ENCODE measurements at places on chromosomes 16 and 17.

DNA sequence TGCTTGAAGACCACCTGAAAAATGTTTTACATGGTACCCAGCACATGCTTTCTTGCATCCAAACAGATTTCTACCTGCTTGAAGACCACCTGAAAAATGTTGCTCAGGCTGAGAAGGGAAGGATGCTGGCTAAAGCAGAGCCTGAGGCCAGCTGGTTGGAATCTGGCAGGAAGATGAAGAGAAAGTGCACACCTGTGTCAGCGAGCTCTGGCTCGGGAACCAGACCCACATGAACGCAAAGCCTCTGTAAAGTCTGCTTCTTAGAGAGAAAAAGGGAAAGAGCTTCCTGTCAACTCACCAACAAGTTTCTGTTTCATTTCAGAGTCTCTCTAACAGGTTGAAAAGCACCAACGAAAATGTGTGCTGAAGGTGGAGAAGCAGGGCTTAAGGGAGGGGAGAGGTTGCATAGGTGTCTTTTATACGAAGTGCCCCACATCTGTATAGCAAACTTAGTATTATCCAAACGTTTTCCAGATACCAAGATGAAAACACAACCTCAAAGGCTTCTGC lies 226.0 kb downstream of the TOX3 start:
- DNase-seq: no peak

DNA sequence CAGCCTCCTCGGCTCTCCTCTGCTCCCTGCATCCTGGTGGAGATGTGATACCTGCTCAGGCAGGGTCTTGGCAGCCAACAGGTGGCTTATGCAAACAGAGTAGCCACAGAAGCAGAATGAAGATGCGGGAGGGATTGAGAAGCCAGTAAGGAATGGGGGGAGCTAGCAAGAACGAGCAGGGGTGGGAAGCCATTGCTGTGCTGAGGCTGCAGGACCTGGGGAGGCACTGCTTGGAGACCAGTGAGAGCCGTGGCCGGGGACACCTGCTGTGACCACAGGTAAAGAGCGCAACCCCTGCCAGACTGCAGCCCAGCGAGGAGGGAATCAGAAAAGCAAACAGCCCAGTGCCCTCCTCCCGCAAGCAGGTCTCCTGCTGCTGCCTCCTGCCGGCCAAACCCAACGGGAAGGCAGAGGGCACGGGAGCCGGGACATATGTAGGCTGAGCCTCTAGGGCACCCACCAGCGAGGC lies 14.7 kb downstream of the AIPL1 start:
- peak; percentile 41 for DNase-seq

DNA sequence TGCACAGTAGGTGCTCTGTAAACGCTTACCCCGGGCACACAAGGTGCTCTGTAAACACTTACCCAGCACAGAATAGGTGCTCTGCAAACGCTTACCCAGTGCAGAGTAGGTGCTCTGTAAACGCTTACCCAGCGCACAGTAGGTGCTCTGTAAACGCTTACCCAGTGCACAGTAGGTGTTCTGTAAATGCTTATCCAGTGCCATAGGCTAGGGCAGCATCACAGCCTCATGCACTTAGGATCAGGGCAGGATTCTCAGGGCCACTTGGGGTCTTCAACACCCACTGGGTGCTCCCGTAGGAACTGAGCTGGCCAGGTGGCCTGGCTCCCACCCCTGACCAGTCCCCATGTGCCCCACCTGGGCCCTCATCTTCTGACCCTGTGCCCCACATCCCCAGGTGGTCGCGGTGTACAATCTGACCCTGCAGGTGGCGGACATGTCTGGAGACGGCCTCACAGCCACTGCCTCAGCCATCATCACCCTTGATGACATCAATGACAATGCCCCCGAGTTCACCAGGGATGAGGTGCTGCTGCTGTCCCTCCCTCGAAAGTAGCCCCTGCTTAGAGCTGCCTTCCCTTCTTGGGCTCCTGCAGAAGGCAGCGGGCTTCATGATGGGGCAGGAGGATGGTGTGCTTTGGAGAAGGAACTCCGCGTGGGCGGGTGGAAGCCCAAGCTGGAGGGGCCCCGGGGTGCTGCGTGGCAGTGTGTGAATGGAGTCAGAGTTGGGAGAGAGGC lies 13.1 kb downstream of the SLC22A31 start:
- peak; percentile 39 for DNase-seq

GRCh38 chr17:80970762-80971703 lies 20.6 kb upstream of the CHMP6 start:
- DNase-seq: no peak

- no peak for DNase-seq
Measured at GRCh38 chr17:40561294-40561870, 3.9 kb downstream of the CCR7 start.

DNA sequence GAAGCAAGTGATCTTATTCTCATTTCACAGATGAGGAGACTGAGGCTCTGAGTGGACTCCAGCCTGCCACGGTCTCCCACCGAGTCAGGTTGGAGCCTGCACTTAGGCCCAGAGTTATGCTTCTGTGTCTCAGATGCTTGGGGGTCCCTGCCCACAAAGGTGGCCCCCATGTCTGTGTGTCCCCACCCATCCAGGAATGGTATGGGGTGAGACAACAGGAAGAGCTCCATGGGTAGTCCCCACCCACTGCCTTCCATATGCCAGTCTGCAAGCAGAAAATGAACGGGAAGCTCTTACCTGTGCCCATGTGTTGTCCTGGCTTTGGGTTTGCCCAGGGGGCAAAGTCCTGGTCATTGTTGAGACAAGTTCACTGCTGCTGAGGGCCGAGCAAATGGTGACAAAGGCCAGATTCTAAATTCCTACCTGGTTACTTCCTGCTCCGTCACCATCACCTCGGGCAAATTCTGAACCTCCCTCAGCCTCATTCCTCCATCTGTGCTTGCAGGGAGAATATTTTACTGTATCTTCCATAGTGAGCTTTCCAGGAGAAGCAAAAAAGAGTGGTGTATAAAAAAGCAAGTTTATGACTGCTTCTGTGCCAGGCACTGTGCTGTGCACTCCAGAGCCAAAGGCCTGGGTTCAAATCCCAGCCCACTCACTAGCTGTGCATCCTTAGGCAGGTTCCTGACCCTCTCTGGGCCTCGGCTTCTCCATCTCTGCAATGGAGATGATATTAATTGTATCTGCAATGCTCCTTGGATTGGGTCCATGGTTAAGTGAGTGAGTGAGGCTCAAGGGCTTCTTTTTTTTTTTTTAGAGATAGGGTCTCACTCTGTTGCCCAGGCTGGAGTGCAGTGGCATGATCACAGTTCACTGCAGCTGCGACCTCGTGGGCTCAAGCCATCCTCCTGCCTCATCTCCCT lies 9.3 kb downstream of the IL4R start:
- no peak for DNase-seq

GRCh38 chr16:80274576-80275191 lies 266.1 kb upstream of the DYNLRB2 start:
- DNase-seq: no peak

DNA sequence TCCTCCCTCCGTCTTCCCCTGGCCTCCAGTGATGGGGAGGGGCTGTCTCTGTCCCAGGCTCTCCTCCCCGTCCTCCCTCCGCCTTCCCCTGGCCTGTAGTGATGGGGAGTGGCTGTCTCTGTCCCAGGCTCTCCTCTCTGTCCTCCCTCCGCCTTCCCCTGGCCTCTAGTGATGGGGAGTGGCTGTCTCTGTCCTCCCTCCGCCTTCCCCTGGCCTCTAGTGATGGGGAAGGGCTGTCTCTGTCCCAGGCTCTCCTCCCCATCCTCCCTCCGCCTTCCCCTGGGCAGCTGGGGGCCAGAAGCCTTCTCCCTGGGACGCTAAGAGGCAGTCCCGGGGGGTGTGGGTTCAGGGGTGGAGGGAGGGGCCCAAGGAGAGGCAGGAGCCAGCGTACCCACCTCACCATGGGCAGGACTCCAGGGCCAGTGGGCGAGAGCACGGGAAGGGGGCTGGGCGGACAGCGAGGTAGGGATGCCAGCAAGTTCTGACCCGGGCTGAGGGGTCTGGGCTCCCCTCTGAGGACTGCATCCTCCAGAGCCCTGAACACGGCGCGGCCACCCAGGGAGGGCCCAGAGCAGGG lies 14.8 kb downstream of the UTS2R start:
- no peak for DNase-seq

- DNase-seq: no peak
Measured at GRCh38 chr17:1583556-1583955, 21.0 kb upstream of the PITPNA start.

GRCh38 chr16:23353440-23353839 lies 51.3 kb downstream of the SCNN1B start:
- DNase-seq: no peak

- DNase-seq: no peak
Measured at GRCh38 chr16:20803561-20804214, 2.6 kb downstream of the ERI2 start.

GRCh38 chr17:82750241-82750908 lies 1.5 kb upstream of the TBCD start:
- DNase-seq: no peak

DNA sequence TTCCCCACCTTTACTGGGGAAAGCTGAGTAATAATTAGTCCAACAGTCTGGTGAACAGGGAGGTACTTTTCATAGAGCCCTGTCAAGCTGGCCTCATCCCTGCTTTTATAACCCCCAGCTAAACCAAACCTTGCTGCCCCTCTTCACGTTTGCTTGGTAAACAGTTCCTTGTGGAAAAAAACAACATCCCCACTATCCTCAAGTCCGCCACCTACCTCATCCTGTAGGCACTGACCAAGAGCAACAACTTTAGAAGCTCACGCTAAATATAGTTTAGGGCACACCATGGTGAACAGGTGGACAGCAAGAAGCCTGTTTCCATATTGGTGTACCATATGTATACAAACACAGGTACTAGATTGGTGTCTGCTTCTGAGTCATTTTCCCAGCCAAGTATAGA lies 16.5 kb downstream of the NFE2L1 start:
- DNase-seq: no peak

GRCh38 chr17:2211661-2212399 lies 91.8 kb downstream of the SMG6 start:
- DNase-seq: no peak

GRCh38 chr16:59988591-59988990 lies 1254.5 kb upstream of the GOT2 start:
- no peak for DNase-seq

DNA sequence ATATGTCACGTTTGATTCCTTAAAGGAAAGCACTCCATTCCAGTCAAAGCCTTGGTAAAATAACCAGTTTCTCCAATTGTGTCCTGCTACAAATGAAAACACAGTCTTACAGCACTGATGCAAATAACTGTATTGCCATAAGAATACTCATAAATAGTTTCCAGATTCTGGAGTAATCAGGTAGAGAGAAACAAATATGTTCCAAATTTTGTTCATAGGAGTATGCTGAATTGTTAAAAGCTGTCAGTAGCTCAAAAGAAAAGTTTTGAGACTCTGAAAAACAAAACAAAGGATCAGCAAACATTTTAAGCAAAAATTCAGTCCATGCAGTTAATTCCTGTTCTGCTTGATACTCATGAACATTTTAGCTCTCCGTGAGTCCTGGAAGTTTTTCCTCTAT lies 7.8 kb downstream of the DHRS7B start:
- no peak for DNase-seq

DNA sequence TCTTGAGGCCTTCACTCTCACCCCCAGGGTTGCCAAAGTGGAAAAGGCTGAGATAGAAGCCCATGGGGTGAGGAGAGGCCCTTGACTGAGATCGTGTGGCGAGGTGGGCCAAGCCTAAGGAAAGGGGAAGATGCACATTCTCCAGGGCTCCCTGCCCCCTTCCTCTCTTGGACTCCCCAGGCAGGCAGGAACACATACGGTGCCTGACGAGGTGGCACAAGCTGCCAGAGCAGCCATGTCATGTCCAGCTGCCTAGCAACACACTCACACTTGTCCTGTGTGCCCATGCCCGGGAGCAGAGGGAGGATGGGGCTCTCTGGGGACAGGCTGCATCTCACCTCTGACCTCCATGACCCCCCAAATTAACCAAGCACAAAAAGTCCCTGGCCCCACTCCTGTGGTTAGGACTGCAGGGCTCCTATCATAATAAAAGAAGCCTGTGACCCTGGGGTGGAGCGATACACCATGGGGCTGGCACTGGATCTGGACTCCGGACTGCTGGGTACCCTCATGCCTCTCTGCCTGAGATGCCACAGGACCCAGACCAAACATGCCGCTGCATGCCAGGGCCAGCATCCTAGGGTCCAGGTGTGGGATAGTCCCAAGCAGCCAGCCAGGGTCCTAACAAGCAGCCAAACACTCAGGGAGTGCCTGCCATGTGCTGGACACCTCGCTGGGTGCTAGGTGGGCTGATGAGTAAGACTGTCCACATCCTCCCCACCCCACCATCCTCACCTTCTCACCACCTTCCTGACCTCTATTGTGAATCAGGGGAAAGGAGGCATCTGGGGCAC lies 2.6 kb downstream of the GIT1 start:
- DNase-seq: no peak

- peak; percentile 72 for DNase-seq
Measured at GRCh38 chr17:44363613-44364159, at the start of gene FAM171A2. Gene FAM171A2, minus strand, starts transcription at chr17:44363853. Its CDS starts 139 bp downstream, at chr17:44363714.

DNA sequence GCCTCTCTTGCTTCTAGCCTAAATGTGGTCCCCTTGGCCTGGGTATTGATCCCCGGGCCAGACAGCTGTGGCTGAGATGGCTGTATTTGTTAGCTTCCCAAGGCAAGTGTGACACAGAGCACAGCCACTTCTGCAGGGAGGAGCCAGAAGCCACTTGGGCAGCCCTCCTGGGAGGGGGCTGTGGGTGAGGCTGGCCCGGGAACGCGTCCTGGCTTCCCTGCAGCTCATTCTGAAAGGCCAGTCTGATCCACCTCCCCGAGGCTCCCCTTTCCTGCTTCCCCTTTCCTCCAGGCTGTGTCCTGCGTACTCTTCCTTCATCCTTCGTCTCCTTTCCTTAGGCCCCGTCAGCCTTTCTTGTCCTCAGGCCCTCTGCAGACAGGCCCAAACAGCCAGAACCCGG lies 8.0 kb downstream of the SERPINF2 start:
- no peak for DNase-seq

- peak; percentile 46 for DNase-seq
Measured at GRCh38 chr16:4613636-4614570, 785 bp downstream of the UBALD1 start.

DNA sequence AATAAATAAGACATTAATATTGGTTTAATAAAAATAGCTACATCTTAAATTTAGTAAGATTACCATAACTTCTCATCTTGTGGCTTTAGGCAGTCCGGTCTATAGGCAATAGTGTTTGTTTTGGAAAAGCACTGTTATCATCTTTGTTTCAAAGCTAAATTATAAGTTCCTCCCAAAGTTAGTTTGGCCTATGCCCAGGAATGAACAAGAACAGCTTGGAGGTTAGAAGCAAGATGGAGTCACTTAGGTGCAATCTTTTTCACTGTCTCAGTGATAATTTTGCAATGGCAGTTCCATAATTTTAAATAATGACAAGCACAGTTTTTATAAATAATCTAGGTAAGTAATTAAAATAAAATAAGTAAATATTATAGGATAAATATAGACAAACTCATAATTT lies 6.0 kb upstream of the LDHD start:
- no peak for DNase-seq

- no peak for DNase-seq
Measured at GRCh38 chr16:84769416-84769815, 50.4 kb upstream of the CRISPLD2 start.

- DNase-seq: no peak
Measured at GRCh38 chr17:50048146-50048720, 7.7 kb upstream of the ITGA3 start.

All from stimulated activated CD4-positive, alpha-beta T cell treated with anti-CD3 and anti-CD28 coated beads, Interleukin-4, amount 100 ng/mL, for 1 hour (primary cell).